Breast epithelium (tissue), 4 donors: ENCODE measurements at places on chromosomes 1 and 21. TPM values are rescaled to one million over a fixed set of nuclear protein-coding genes. Genes with fewer than 3 reads are reported as not detected.

The ZNF496 gene
- total RNA-seq: 39.4 TPM

The KCNK2 gene
- 23.6 TPM for total RNA-seq

The GJA8 gene
- not detected for total RNA-seq

GRCh38 chr1:76068542-76068941 lies 6.0 kb upstream of the ST6GALNAC3 start:
- no peaks in the 10 kb centered on the region for H3K4me1 ChIP-seq
- no peak overlapping the region for H3K27ac ChIP-seq
- no peaks in the 10 kb centered on the region for H3K36me3 ChIP-seq
- DNase-seq: no peak
- H3K4me3 ChIP-seq: no peak overlapping the region

DNA sequence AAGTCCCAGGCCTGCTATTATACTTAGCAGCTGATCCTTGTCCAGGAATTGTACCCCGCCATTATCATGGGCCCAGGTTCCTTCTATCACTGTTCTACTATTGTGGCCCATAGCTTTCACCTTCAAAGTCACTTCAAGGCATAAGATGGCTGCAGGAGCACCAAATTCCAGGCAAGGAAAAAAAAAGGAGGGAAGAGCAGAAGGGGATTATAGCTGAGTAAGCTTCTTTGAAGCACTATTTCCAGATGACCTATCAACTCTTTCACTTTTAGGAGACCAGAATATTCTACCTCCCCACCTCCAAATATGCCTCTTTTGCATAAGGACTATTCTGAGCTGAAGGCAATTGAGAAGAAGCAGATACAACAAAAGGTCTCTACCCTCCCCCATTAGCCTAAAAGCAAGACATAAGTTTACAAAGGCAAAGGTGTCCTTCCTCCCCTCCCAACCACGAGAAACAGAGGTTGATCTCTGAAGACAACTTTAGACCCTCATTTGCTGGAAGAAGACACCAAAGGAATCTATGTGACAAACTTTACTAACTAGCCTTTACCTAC lies 41.8 kb downstream of the PTAFR start:
- H3K27ac ChIP-seq: no peak overlapping the region
- no peaks in the 10 kb centered on the region for H3K36me3 ChIP-seq
- no peak for DNase-seq
- H3K4me1 ChIP-seq: no peaks in the 10 kb centered on the region

The MNDA gene
- 4.6 TPM for total RNA-seq

DNA sequence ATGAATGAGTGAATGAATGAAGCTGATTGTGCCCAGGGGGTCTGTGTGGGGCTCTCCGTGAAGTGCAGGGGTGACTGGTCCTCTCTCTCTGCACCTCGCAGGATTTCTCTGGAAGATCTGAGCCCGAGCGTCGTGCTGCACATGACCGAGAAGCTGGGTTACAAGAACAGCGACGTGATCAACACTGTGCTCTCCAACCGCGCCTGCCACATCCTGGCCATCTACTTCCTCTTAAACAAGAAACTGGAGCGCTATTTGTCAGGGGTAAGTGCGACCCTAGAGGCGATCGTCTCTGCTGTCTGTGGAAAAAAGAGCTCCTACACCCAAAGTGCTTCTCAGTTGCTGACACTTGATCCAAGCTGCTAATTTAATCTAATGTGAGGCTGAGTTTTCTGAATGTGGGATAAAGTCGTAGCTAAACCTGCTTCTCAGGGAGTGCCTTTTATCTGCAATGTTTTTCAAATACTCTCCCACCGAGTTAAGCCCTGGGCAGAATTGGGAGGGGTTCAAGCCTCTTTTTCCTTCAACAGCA lies 101.7 kb downstream of the HUNK start:
- H3K4me3 ChIP-seq: no peak overlapping the region
- no peaks in the 10 kb centered on the region for H3K27me3 ChIP-seq
- DNase-seq: no peak
- no peaks in the 10 kb centered on the region for H3K4me1 ChIP-seq
- no peaks in the 10 kb centered on the region for H3K36me3 ChIP-seq

The PLA2G2C gene
- not detected for total RNA-seq

The KIRREL1 gene
- 55.5 TPM for total RNA-seq

DNA sequence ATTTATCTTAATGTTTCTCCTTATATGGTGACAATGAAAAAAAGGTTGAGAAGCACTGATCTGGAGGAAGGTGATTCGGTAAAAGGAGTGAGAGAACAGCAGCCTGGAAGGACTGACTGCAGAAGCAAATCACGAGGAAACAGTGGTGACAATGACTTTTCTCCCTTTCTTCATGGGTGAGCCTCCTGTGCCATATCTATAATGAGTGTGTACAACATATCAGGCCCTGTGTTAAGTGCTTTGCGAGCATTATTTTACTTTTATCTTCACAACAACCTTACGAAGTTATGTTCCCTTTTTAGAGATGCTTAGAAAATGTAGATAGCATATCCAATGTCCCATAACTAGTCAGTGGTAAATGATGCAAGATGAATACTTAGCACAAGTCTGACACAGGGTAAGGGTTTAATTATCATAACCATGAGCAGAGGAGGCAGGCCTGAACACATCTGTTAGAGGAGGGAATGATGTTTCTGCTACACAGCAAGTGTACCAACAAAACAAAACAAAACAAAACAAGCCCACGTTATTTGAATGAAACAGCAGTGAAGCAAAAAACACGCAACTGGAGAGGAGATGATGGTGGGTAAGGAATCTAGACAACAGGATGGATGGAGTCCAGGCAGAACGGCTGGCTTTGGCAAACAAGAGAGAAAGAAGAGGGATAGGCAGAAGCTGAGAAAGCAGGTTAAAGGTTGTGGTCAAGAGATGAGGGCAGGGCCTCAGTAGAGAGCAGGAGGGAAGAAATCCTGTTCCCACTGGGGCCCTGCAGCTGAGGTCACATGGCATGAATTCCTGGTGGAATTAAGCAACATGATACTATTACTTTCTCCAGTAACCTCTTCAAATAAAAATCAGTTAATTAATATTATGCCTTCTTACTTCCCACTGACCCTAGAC lies 29.6 kb downstream of the GNG12 start:
- no peaks in the 10 kb centered on the region for H3K4me1 ChIP-seq
- DNase-seq: no peak
- no peak overlapping the region for H3K4me3 ChIP-seq

The KRTAP19-6 gene
- total RNA-seq: not detected

DNA sequence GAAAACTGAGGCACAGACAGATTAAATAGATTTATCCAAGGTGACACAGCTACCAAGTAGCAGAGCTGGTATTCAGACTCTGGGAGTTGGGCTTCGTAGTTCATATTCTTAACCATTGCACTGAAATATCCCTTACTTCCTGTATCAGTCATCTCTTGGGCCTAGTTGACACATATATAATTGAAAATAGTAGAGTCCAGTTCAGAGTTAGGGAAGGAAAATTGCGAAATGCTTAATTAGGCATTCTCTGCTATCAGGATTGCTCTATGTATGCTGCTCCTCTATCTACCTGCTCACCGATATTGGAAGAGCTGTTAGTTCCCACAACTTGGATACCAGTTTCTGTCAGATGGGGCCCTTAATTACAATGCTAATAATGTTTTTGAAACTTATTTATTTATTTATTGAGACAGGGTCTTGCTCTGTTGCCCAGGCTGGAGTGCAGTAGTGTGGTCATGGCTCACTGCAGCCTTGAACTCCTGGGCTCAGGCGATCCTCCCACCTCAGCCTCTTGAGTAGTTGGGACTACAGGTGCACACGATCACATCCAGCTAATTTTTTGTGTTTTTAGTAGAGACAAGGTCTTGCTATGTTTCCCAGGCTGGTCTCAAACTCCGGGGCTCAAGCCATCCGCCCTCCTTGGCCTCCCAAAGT lies 8.2 kb downstream of the RCOR3 start:
- H3K36me3 ChIP-seq: peaks cover 8% of the 10 kb centered on the region
- no peak overlapping the region for H3K27ac ChIP-seq
- no peaks in the 10 kb centered on the region for H3K27me3 ChIP-seq
- no peak for DNase-seq
- no peak overlapping the region for H3K4me3 ChIP-seq
- H3K4me1 ChIP-seq: no peaks in the 10 kb centered on the region

- H3K27ac ChIP-seq: peak overlapping the region; percentile 90
- peak overlapping the region; percentile 32 for H3K4me3 ChIP-seq
- DNase-seq: no peak
- no peaks in the 10 kb centered on the region for H3K36me3 ChIP-seq
- no peaks in the 10 kb centered on the region for H3K27me3 ChIP-seq
Measured at GRCh38 chr1:2132222-2133038, 62.1 kb downstream of the FAAP20 start.

DNA sequence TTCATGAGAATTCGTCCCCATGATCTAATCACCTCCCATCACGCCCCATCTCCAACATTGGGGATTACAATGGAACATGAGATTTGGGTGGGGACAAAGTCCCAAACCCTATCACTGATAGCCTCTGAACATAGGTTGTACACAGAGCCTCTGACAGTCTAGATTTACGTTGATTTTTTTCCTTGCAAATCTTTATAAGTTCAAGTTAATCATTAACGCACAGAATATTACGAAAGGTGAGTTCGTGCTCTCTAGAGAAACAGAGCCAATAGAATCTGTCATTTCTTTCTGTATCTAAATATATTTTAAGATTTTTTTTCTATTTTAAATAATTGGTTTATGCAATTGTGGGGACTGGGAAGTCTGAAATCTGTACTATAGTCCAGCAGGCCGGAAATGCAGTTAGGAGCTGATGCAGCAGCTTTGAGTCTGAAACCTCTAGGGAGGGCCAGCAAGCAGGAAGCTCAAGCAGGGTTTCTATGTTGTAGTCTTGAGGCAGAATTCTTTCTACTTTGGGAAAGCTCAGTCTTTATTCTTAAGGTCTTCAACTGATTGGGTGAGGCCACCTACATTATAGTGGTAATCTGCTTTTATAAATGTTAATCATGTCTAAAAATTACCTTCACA lies 61.0 kb downstream of the SELENOF start:
- no peak for DNase-seq
- no peak overlapping the region for H3K4me3 ChIP-seq
- H3K27ac ChIP-seq: no peak overlapping the region
- no peaks in the 10 kb centered on the region for H3K4me1 ChIP-seq

DNA sequence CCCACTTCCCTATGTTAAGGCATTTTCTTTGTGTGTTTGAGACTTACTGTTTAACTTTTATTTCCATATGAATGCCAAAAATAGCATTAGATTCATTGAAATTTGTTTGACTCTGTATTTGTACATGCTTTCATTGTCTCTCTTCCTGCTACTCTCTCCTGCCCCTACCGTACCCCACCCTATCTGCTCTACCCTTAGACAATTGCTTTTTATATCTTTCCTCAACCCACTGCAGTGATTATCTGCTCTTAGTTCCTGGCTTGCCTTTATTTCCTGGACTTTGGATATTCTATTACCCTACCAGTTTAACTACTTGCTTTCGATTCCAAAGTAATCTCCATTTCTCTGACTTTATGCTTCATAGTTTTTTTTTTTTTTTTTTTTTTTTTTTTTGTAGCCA lies 10.5 kb downstream of the RAVER2 start:
- no peak overlapping the region for H3K4me3 ChIP-seq
- no peak for DNase-seq
- no peak overlapping the region for H3K27ac ChIP-seq
- H3K27me3 ChIP-seq: no peaks in the 10 kb centered on the region
- H3K36me3 ChIP-seq: no peaks in the 10 kb centered on the region

- no peaks in the 10 kb centered on the region for H3K27me3 ChIP-seq
- no peak overlapping the region for H3K4me3 ChIP-seq
- no peak for DNase-seq
- no peak overlapping the region for H3K27ac ChIP-seq
- H3K4me1 ChIP-seq: no peaks in the 10 kb centered on the region
Measured at GRCh38 chr1:92872719-92873118, 40.9 kb downstream of the RPL5 start.

GRCh38 chr1:114238053-114238452 lies 84.4 kb upstream of the SYT6 start:
- no peaks in the 10 kb centered on the region for H3K4me1 ChIP-seq
- no peak for DNase-seq
- H3K27ac ChIP-seq: no peak overlapping the region

- H3K36me3 ChIP-seq: no peaks in the 10 kb centered on the region
- no peak for DNase-seq
- no peaks in the 10 kb centered on the region for H3K4me1 ChIP-seq
- no peak overlapping the region for H3K27ac ChIP-seq
- H3K27me3 ChIP-seq: no peaks in the 10 kb centered on the region
Measured at GRCh38 chr1:231103961-231104360, 57.9 kb upstream of the TRIM67 start.

- no peaks in the 10 kb centered on the region for H3K36me3 ChIP-seq
- H3K4me1 ChIP-seq: no peaks in the 10 kb centered on the region
- no peaks in the 10 kb centered on the region for H3K27me3 ChIP-seq
Measured at GRCh38 chr1:81330111-81330510, 470.6 kb upstream of the ADGRL2 start.
